Thyroid gland (tissue), 4 donors: ENCODE measurements at places on chromosomes 2 and 18. TPM values are rescaled to one million over a fixed set of nuclear protein-coding genes. Genes with fewer than 3 reads are reported as not detected.

ACKR3 gene
- total RNA-seq = 63.3 TPM

DNA sequence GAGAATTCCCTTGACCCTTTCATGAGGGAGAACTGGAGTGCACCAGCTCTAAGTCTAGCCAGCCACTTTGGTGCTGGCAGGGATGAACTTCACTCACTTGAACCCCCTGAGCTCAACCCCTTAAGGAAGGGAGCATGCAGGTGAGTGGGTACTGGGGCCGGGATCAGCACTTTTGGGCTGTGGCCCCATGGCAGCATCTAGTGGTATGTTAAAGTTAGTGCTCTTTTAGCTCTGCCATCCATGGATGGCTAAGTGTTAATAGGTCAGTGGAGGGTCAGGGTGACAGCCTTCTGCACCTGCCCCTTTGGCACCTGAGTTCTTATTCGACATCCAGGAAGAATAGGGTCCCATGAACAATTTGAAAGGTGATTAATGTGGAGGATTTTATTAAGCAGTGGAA lies 689.0 kb upstream of the FSHR start:
- H3K36me3 ChIP-seq = no peaks in the 10 kb centered on the region
- no peak for DNase-seq
- no peak overlapping the region for H3K4me3 ChIP-seq
- H3K27ac ChIP-seq = no peak overlapping the region
- no peaks in the 10 kb centered on the region for H3K4me1 ChIP-seq
- H3K27me3 ChIP-seq = no peaks in the 10 kb centered on the region

VWA3B gene
- not detected for total RNA-seq

DNA sequence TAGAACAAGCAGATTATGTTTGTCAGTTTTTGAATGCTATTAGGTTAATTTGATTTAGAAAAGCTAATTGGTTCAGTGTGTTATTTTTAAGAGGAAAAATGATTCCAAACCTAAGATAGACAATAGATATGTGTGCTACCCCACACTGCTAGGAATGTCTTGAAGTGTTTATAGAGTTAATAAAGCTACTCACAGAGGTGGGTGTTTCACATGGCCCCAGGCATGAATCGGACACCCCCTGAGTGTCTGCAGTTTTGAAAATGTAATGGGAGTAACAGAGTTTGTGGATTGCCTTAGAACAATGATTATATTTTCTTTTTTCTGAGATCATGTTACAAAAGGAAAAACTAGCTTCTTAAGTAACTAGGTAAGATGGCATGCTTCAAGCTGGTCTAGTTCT lies 348.3 kb downstream of the ADCYAP1 start:
- H3K4me1 ChIP-seq = no peaks in the 10 kb centered on the region
- H3K27ac ChIP-seq = no peak overlapping the region
- DNase-seq = no peak
- H3K36me3 ChIP-seq = no peaks in the 10 kb centered on the region
- H3K4me3 ChIP-seq = no peak overlapping the region

DNA sequence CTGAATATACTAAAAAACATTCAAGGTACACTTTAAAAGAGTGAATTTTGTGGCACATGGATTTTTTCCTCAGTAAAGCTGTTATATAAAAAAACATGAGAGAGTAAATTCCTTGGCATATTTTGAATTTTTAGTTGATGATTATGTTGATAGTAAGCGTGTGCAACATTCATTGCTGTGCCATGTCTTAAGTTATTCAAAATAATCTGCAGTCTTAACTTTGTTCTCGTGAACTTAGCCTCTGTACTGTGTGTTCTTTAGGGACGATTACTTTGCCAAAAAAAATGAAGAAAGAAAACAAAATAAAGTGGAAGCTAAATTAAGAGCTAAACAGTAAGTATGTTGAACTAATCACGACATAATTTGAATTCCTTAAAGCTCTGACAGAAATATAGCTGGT lies 9.6 kb downstream of the SSB start:
- H3K27me3 ChIP-seq = no peaks in the 10 kb centered on the region
- no peak overlapping the region for H3K27ac ChIP-seq
- H3K36me3 ChIP-seq = peaks cover 55% of the 10 kb centered on the region
- H3K4me1 ChIP-seq = no peaks in the 10 kb centered on the region
